ENCODE measurements at places on chromosomes 13 and 19.

GRCh38 chr13:110914081-110914330 lies 863 bp downstream of the ANKRD10 start:
- no peak for DNase-seq

- DNase-seq, result no peak
These were observed 156.8 kb downstream of the DNAJC3 start for GRCh38 chr13:95833719-95834118.

DNA sequence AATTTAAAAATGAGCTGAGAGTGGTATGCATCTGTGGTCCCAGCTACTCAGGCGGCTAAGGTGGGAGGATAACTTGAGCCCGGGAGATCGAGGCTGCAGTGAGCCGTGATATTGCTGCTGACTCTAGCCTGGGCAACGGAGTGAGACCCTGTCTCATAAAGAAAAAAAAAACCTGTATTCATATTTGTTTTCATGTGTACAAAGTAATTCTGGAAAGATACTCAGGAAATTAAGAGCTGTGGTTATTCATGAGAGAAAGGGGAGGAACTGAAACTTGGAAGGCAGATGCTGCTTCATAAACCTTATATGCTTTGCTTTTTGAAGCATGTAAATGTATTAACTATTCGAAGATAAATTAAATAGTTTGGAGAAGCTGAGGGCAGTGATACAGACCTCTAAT lies 8.8 kb upstream of the RLN3 start:
- no peak for DNase-seq

- no peak for DNase-seq
These were observed 30.4 kb downstream of the KLF5 start for GRCh38 chr13:73089213-73089612.

- no peak for DNase-seq
These were observed 13.6 kb downstream of the ONECUT3 start for GRCh38 chr19:1766800-1767352.
